Panc1 (cell line): ENCODE measurements at places on chromosomes 6 and 20.

GRCh38 chr6:114064862-114065261 lies 93.9 kb upstream of the HDAC2 start:
- no peak for DNase-seq

GRCh38 chr6:18471232-18471964 lies 84.2 kb downstream of the RNF144B start:
- DNase-seq, result no peak

DNA sequence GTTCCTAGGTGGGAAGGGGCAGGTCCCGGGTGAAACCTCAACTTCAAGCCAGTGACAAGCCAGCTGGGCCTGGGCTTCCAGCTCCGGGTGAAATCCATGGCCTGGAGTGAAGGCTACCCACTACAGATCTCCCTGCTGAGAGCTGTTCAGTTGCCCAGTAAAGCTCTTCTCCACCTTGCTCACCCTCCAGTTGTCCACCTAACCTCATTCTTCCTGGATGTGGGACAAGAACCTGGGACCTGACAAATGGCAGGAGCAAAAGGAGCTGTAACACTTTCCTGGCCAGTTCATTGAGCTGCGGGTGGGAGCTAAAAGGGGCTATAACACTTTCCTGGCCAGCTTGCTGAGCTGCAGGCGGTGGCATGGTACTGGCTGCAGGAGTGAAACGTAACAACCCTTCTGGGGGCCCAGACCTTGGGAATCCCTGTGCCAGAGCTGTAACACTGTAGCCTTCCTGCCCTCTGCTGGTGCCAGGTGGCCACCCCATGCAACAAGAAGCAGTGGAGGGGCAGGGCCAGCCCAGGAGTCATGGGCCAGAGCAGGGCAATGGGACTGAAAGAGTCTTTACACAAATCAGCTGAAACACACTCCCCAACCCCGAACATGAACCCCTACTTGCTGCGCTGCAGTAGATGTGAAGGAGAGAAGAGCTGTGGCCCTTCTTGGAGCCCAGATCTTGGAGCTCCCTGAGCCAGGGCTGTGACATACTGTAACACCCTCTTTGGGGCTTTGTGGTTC lies 3.6 kb upstream of the HINT3 start:
- no peak for DNase-seq

DNA sequence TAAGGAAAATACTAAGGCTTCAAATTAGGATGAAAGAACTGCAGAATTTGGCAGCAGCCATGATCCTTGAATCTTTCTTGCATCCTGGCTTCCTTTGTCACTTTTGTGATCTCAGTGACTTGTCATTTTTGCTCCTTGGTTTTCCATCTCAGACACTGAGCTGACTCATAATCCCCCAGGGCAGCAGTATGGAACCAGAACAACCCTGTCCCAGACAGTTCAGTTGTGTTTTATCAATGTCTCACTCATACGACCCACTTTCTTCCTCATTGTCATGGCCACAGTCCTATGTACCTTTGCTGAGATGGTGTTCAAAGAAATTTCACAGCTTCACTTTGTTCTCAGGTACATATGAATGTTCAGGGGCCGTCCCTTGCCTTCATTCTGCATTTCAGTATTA lies 488.5 kb upstream of the BTBD3 start:
- no peak for DNase-seq

DNA sequence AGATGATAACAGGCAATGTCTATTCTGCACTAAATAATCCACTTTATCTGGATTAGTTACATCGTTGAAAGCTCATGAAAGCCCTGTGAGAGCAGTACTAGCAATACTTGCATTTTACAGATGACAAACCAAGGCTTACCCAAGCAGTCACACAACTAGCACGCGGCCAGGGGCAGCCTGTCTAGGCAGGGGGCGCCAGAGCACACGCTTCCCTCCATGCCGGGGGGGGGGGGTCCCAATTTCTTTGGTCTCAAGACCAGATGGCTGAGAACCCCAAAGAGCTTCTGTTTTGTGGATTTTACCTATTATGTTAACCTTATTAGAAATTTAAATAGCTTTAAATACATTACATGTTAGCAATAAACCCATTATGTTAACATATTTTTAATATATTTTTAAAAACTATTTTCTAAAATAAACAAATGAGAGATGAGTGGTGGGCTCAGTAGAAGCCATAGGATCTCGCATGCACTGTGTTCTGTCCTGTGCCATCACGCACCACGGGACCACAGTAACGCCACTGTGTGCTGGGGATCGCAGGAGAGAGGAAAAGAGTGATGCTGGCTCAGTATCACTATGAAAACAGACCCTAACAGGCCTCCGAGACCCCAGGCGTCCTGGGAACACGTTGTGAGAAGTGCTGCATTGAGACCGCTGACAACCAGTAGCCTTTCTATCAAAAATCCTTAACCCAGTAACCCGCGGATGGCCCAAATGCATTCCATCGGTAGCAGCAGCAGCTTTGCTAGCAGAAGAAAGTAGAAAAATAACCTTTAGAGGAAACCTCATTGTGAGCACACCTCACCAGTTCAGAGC lies 5.3 kb upstream of the PRR18 start:
- peak; percentile 13 for DNase-seq

DNA sequence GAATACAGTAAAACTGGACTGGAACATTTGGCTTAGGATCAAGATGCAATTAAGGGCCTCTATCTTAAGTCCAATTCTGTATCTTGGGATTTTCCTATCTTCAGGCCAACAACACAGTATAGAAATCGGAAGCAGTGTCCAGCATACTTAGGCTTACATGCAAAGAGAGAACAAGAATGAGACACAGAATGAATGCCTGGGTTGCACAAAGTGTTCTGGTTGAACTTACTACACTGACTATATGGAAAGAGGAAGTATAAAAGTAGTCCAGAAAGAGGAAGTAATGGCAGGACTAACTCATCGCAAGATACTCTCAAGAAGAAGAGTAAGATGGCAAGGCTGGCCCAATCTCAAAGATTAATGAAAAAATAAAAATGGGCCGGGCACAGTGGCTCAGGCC lies 87.6 kb downstream of the BTBD9 start:
- no peak for DNase-seq

DNA sequence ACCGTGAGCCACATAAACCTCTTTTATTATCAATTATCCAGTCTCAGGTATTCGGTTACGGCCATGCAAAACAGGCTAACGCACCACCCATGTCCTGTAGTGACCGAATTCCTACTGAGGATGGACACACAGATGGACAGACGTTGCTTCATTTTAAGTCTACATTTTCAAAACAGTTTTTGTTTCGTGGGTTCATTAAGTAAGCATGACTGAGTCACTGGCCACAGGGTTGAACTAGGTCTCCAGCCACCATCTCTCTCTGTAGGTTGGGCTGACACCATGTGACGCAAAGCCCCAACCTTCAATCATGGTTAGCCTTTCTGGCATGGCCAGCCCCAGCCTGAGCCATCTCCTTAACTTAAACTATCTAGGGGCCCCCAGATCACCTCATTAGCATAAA lies 110.0 kb upstream of the SLC22A23 start:
- no peak for DNase-seq

- no peak for DNase-seq
Measured at GRCh38 chr20:22223236-22223635, 361.1 kb downstream of the FOXA2 start.

GRCh38 chr20:41654292-41654691 lies 36.1 kb upstream of the CHD6 start:
- no peak for DNase-seq

DNA sequence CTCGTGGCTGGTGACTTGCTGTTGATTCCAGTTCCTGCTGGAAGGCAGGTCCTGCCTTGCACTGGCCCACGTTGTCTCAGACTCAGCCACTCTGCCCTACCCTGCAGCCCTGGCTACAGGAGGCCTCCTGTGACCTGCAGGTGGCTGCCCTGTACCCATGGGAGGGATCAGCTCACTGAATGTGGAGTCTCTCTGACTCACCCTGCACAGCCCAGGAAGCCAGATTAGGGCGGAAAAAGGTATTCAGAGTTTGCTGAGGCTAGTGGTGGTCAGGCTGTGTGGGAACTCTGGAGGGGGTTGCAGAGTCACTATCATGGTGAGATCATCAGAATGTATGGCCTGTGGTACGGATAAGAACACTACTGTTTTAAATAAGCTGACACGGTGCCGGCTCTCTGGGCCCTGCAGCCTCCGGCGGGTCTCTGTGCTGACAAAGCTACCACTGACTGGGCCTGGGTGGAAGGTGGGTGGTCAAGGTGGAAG lies 24.7 kb upstream of the PYGB start:
- DNase-seq, result peak; percentile 78

DNA sequence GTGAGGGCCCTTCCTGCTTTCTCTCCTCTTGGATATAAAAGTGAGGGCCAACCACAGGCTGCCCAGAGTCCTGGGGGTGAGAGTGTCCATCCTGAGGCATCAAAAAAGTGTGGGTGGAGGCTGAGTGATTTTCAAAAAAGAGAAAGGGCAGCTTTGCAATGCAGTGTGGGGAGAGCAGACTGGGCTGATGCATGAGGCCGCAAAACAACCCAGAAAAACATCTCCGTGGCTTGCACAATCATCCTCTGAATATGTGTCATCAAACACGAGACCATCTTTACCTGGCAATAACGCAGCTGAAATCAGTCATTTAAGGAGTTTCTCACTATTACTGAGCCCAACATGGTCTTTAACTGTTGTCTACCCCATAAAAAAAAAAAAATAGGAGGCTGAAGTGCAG lies 191.2 kb upstream of the SOX4 start:
- no peak for DNase-seq

GRCh38 chr6:21750575-21750974 lies 157.0 kb downstream of the SOX4 start:
- DNase-seq, result no peak

DNA sequence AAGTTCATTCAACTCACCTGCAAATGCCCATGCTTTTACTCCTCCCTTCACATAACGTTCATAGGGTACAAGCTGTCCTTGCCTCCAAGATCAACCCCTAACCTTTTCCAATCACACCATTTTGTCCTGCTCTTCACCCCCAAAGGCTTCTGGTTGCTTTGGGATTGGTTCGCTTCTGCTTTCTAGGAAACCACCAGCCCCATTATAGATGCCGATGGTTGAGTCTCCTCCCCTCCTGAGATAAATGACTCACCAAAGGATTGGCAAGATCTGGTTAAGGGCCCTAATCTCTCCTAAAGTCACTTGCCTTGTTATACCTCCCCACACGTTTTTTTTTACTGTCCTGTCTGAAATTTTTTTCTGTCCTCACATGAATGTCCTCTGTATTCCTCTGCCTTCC lies 311.4 kb downstream of the HACE1 start:
- DNase-seq, result no peak

GRCh38 chr6:154337406-154338005 lies 19.1 kb downstream of the IPCEF1 start:
- DNase-seq, result no peak

GRCh38 chr6:34234667-34235306 lies 1.9 kb upstream of the HMGA1 start:
- no peak for DNase-seq

GRCh38 chr20:21389368-21389767 lies 8.0 kb downstream of the NKX2-4 start:
- no peak for DNase-seq

- DNase-seq, result no peak
Measured at GRCh38 chr6:13834790-13835189, 20.4 kb upstream of the MCUR1 start.

GRCh38 chr6:113508249-113508648 lies 348.9 kb upstream of the MARCKS start:
- DNase-seq, result no peak

DNA sequence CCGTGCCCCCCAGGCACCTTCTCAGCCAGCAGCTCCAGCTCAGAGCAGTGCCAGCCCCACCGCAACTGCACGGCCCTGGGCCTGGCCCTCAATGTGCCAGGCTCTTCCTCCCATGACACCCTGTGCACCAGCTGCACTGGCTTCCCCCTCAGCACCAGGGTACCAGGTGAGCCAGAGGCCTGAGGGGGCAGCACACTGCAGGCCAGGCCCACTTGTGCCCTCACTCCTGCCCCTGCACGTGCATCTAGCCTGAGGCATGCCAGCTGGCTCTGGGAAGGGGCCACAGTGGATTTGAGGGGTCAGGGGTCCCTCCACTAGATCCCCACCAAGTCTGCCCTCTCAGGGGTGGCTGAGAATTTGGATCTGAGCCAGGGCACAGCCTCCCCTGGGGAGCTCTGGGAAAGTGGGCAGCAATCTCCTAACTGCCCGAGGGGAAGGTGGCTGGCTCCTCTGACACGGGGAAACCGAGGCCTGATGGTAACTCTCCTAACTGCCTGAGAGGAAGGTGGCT lies 960 bp downstream of the TNFRSF6B start:
- no peak for DNase-seq

GRCh38 chr6:5517796-5518195 lies 256.5 kb downstream of the FARS2 start:
- DNase-seq, result no peak

DNA sequence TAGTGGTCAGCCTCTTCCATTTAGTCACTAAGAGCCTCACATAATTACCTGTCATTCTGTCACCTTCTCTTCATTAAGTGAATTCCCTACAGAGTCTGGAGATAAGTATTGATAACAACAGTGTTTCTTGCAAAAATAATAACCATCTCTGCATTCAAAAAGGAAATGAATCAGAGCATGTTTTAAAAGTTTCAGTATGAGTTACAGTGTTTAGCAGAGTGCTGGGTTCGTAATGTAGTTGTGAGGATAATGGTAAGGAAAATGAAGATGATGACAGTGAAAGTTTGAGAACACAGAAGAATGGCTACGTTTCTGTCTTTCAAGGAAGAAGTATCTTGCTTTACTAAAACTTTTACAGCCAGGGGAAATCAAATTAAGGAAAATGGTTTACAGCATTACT lies 31.3 kb downstream of the GPRC6A start:
- DNase-seq, result no peak

DNA sequence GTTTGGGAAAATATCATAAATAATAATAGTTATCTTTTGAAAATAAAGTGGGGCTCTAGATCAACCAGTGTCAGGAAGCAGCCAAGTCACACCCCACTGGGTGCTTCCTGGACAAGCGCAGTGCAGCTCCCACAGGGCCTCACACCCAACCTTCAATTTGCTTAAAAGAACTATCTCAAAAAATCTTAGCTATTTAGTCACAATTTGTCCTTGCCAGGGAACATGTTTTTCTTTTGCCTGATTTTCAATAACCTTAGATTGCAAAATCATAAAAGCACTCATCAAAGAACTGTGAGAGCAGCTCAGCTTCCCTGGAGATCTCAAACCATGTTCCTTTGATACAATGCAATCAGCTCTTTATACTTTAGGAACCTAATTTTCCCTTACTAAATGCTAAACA lies 1.6 kb upstream of the NCOA7 start:
- DNase-seq, result no peak

DNA sequence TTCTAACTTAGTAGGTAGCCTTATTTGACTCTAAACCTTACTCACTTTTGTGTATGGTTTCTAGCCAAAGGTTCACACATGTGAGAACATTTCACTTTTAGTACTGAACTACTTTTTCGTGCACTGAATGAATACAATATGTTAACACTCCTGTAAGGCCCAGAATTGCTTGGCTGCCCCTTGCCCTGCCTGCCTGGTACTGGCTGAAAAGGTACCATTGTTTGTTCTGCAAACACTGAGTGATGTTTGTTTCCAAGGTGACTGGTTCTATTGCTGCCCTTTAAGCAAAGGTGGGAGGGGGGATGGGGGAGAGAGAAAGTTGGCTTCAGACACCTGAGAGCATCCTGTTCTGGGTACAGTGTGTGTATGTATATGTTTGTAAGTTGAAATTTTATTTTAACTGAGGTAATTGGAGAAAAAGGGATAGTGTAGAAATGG lies 31.2 kb downstream of the RREB1 start:
- DNase-seq, result no peak

GRCh38 chr20:59749301-59749700 lies 145.0 kb downstream of the PHACTR3 start:
- DNase-seq, result no peak

- no peak for DNase-seq
Measured at GRCh38 chr6:34466242-34467185, 638 bp downstream of the PACSIN1 start.
